ENCODE measurements at places on chromosomes 2 and 18.

GRCh38 chr2:152428800-152429582 lies 94.0 kb downstream of the FMNL2 start:
- DNase-seq, result no peak

DNA sequence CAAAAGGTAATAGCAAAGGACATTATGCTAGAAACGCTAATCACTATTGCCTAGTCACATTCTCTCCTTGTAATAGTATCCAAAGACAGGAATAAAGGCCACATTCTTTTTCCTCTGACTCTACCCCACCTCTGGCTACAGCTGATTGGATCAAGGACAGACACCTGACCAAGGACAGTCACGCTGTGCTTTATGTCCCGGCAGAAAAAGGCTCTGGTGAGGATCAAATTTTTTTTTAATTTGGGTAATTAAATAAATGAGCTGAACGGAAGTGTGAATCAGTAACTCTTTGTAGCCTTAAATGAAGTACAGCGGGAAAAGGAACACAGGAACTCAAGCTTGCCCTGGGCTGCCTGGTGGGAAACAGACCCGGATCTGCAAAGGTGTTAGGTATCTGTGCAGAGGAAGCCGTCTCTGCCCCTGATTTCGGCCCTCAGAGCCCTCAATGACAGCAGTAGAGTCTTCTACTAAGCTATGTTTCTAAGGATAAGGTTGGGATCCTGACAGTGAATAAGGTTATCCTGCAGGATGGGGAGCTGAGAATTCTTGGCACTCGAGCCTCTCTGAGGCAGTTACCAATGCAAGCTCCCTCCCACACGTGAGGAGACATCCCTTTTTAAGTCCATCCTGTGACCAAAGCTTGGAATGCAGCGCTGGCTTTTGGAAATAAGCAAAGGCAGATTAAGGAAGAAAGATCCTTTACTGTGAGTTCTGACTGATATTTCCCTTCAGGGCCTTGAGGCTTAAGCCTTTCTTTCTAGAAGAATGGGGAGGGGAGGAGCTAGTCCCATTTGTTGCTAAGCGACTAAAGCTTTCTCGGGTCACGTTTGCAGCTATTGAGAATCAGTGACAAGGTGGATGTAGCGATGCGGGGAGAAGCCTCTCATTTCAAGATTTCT lies 37.8 kb upstream of the IKZF2 start:
- peak; percentile 60 for DNase-seq

- DNase-seq, result peak; percentile 5
These were observed 126.9 kb upstream of the DAPL1 start for GRCh38 chr2:158668001-158668765.

DNA sequence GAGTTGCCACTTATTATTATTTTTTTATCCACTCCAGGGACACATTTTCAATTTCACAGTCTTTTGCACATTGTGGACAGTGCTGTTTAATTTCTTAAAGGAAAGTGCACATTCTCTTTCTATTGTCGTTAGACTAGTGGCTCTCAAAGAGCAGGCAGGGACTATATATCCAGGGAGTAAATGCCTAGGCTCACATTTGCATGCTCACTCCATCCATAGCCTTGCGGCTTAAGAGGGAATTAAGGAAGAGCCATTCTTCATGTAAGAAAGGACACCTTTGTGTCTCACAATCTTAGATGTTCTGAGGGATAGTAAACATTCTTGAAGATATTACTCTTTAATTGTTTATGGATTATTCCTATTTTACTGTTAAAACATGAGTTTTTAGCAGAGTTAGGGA lies 70.8 kb downstream of the FIGN start:
- no peak for DNase-seq

GRCh38 chr2:28680657-28681056 lies 71.0 kb upstream of the PPP1CB start:
- DNase-seq, result no peak

- no peak for DNase-seq
These were observed 137.6 kb upstream of the BCL2L11 start for GRCh38 chr2:110983133-110983532.

GRCh38 chr2:35852-36251 lies 10.5 kb downstream of the FAM110C start:
- DNase-seq, result no peak

GRCh38 chr18:79569720-79570119 lies 109.9 kb upstream of the CTDP1 start:
- DNase-seq, result no peak

- no peak for DNase-seq
These were observed 179.7 kb downstream of the MREG start for GRCh38 chr2:215833531-215834162.

DNA sequence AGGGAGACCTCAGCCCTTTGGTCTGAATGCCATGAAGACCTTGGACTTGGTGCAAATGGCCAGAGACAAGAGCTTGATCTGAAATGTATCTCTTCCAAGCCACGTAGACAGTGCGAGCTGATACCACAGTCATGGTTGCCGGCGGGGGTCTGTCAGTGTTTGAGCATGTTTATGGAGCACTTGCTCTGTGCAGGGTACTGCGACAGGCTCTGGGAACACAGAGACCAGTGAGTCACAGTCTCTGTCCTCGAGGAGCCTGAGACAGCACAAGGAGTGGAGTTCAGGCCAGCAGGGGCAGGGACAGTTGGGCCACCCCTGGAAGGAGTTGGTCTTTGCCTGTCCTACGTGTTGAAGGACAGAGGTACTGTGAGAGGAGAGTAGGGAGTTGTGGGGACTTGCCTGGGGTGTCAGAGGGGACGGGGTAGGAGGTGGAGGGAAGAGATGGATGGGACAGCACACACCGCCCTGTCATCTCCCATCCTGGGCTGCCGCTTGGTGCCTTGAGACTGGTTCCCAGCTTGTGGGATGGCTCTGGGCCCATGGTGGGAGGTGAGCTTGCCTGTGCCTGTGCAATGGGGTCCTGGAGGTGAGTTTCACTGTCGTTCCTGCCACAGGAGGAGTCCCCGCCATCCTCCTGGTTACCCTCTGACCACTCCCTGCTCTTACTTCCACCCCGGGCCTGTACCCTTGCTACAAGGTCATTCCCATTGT lies 39.5 kb downstream of the ATP6V1C2 start:
- no peak for DNase-seq

- DNase-seq, result no peak
These were observed 75.4 kb downstream of the PDE1A start for GRCh38 chr2:182351427-182351826.

DNA sequence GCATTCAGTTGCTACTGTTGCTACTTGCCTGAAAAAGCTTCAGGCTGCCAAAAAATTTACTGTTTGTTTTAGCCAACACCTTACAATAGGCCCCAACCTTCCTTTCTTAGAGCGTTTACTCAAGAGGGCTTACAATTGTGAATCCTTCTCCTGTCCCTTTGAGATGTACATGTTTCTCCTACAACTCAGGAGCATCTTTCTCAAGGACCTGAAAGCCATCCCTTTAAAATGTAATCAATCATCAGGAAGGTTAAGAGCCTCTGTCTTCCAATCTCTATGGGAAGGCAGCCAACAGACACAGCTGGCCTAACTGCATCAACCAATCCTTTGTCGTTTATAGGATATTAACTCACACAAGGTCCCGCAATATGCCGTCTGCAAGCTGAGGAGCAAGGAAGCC lies 3.4 kb upstream of the IER3IP1 start:
- no peak for DNase-seq

DNA sequence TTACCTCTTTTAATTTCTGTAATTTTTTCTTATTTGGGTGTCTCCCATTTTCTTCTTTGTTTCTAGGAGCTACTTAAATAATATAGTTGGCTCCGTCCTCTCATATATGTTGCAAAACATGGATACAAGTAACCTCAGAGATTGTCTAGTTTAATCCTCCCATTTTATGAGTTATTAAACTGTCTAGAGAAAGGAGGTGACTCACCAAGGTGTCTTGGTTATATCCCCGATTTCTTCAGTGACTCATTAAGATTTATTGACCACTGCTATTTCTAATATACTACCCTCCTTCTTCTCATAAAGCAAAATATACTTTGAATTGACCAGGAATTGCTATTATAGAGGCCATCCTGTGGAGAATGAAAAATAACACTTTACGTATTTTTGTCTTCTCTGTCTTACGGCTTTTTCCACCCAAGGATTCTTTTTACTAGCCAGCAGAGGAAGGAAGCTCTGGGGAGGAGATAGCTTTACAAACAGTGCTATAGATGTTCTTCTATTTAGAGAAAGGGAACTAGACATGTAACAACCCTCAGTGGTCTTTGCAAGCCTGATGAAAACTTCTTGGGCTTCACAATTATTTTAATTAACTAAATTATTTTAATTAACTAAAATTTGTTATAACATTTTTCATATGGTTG lies 300.4 kb upstream of the TNP1 start:
- DNase-seq, result no peak

DNA sequence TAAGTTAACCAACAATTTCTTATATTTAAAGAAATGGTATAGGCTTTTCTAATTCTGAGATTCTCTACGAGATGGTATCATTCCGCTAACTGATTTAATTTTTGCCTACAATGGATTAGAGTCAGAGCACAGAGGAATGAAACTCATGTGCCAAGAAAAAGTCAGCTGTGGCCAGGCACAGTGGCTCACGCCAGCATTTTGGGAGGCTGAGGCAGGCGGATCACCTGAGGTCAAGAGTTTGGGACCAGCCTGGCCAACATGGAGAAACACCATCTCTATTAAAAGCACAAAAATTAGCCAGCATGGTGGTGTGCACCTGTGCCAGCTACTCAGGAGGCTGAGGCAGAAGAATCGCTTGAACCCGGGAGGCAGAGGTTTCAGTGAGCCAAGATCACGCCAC lies 17.0 kb upstream of the TTN start:
- DNase-seq, result no peak

DNA sequence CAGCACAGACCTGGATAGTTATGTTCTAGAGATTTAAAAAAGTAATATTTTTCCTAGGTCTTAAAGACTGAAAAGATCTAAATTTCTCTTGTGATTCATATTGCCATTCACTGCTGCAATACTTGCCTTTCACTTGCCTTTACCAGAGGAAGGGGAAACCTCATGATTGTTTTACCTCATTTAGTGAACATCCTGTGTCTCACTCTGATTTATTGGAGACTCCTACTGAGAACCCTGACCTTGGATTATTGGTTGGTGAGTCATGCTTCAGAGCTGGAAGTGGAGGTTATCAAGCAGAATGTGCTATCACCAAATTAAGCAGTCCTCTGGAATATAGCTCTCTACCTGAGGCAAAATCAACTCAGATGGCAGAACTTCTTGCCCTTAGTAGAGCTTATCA lies 500.5 kb downstream of the TSN start:
- peak; percentile 4 for DNase-seq

DNA sequence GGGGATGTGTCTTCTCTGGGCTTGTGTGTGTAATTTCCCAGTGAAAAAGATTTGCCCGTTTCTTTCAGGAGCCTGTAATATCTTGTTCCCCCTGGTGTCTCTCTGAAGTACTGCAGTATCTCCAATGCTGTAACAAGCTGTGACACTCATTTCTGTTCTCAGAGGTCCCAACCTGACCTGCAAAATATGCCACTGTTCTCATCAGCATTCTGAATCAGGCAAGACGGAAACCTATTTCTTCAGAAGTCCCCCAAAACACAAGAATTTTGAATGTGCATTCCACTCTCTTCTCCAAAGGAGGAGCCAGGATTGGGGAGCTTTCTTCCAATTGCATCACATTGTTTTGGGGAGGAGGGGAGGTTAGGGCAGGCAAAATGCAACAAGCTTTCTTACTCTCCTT lies 77.0 kb upstream of the CNGA3 start:
- peak; percentile 49 for DNase-seq

- no peak for DNase-seq
These were observed 168.2 kb downstream of the STK39 start for GRCh38 chr2:168079236-168079635.

GRCh38 chr2:230827774-230828271 lies 36.9 kb upstream of the ITM2C start:
- no peak for DNase-seq

- peak; percentile 96 for DNase-seq
These were observed 102.0 kb downstream of the MAP2 start for GRCh38 chr2:209525834-209526281.

- no peak for DNase-seq
These were observed 20.9 kb downstream of the SOX11 start for GRCh38 chr2:5713101-5713500.

- peak; percentile 55 for DNase-seq
These were observed 229.5 kb upstream of the ZC3H15 start for GRCh38 chr2:186256540-186256939.

GRCh38 chr2:187988348-187988747 lies 303.3 kb upstream of the GULP1 start:
- no peak for DNase-seq

DNA sequence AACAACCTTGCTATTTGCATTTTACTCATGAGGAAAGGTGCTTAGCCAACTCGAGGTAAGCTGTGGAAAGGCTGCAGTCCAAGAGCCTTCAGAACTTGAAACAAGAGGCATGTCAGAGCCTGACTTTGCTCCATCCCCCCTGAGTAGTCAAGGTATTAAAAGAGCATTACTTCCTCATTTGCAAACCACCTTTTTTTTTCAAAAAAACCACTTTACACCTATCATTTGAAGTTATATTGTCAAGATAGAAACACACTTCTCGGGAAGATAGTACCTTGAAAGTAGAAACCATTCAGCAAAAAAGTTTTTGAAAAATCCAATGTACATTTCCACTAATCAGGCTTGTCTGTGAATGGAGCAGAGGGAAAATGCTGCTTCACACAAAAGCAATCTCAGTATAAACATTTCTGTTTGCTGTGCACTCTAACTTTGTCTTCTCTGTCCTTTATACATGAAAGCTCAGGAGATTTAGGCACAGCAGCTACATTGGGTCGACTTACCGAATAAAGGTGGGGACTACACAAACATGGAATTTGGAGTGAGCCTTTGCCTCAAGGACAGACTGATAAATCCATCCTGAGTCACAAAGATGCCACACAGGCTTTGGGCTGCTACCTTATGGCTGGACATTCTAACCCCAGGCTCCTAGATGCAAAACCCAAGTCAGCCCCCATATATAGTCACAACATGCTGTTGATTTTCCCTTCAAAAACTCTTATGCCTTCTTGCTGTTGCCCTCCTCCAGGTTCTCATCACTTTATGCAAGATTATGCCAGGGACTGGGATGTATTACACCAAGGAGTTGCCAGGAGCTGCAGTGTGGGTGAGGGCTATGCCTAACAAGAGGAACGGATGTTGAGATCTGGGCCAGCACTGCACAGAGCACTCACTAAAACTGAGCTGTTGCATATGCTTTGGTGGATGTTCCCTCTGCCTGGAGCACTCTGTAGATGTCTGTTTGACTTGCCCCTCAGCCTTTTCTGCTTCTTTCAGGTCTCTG lies 41.4 kb upstream of the EML4 start:
- no peak for DNase-seq

GRCh38 chr2:237662671-237663093 lies 35.3 kb downstream of the LRRFIP1 start:
- DNase-seq, result peak; percentile 62

GRCh38 chr2:160394153-160394552 lies 99.5 kb downstream of the RBMS1 start:
- DNase-seq, result no peak

- DNase-seq, result no peak
These were observed 10.1 kb downstream of the CAPG start for GRCh38 chr2:85400023-85400422.

DNA sequence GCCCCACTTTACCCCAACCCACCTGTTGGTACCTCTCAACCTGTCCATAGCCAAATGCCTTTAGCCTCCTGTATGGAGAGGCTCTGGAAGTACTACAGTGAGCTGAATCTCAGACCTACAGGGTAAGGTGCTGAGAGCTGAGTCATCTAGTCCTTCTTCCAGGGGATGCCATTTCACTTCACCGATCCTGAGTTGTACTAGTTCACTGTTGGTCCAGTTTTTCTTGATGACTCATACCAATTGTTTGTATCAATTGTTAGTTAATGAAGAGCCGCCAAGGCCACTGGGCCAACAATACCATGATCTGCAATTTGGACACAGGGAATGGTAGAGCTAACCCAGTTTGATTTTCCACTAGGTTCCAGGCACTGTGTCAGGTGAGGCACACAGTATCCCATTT lies 257.0 kb downstream of the CLIP4 start:
- no peak for DNase-seq
